H1 (cell line): ENCODE measurements at places on chromosomes 16 and 17. TPM values are rescaled to one million over a fixed set of nuclear protein-coding genes. Genes with fewer than 3 reads are reported as not detected.
A peak's percentile ranks its signal among the peaks of the same experiment; 100 is the strongest.

The CDH1 gene
- 265 and 319 TPM in 2 replicates for total RNA-seq

The ZNF771 gene
- total RNA-seq, result 9.6 and 10.6 TPM in 2 replicates

- DNase-seq, result no peak
These were observed 3.3 kb downstream of the CCL15 start for GRCh38 chr17:35998018-35998545.

The TAC4 gene
- total RNA-seq, result not detected in 2 replicates

- DNase-seq, result peak; percentile 28
These were observed 124.2 kb downstream of the METRNL start for GRCh38 chr17:83203472-83204221.

- DNase-seq, result no peak
These were observed 763 bp upstream of the ACTG1 start for GRCh38 chr17:81513372-81513752.

- DNase-seq, result no peak
These were observed 37.9 kb downstream of the LMF1 start for GRCh38 chr16:932831-933330.
